Calu3 (cell line): ENCODE measurements at places on chromosomes 13 and 19.
A peak's percentile ranks its signal among the peaks of the same experiment; 100 is the strongest.

DNA sequence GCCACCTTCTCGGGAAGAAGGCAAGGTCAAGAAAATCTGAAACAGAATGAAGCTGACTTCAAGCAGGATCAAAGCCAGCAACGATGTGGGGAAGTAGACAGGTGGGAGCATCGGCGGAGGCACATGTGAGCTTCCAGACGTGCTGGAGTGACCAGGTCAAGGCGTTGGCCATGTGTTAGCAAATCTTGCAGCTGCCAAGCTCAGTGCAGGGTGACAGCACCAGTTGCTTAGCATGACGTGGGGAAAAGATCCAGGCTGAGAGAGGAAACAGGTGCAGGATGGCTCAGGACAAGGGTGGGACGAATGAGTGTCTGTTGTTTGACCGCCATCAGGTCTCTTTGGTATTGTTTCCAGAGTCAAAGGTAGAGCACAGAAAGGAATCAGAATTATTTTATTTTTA lies 92.3 kb downstream of the TNFSF13B start:
- no peak for DNase-seq

DNA sequence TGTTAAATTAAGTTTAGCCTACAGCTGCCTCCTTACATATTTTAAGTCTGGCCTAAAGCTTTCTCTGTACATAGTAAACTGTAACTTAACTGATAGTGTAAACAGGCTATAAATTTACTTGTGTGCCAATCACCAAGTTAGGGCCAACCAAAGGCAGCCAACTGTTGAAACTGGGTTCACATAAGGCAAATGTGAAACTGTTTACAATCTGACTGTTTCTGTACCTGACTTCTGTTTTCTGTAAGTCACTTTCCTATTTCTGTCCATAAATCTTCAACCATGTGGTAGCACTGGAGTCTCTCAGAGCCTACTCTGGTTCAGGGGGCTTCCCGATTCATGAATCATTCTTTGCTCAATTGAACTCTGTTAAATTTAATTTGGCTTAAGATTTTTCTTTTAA lies 103.1 kb downstream of the RAP2A start:
- no peaks in the 10 kb centered on the region for H3K4me1 ChIP-seq
- no peak overlapping the region for H3K27ac ChIP-seq
- H3K36me3 ChIP-seq = no peaks in the 10 kb centered on the region
- no peak for DNase-seq

- no peaks in the 10 kb centered on the region for H3K36me3 ChIP-seq
- H3K27me3 ChIP-seq = no peaks in the 10 kb centered on the region
- DNase-seq = no peak
- H3K4me1 ChIP-seq = no peaks in the 10 kb centered on the region
- no peak overlapping the region for H3K4me3 ChIP-seq
- H3K27ac ChIP-seq = no peak overlapping the region
Observed at GRCh38 chr13:71702253-71702652, 164.8 kb downstream of the DACH1 start.

- no peaks in the 10 kb centered on the region for H3K27me3 ChIP-seq
- no peak overlapping the region for H3K27ac ChIP-seq
- H3K4me1 ChIP-seq = peaks cover 27% of the 10 kb centered on the region
- peaks cover 13% of the 10 kb centered on the region for H3K36me3 ChIP-seq
- H3K4me3 ChIP-seq = no peak overlapping the region
Observed at GRCh38 chr19:37977992-37978391, 71.0 kb downstream of the SIPA1L3 start.

- H3K27me3 ChIP-seq = no peaks in the 10 kb centered on the region
- H3K4me3 ChIP-seq = no peak overlapping the region
- H3K27ac ChIP-seq = no peak overlapping the region
- DNase-seq = no peak
Observed at GRCh38 chr19:12574036-12574435, 22.8 kb upstream of the ZNF564 start.

- peak overlapping the region; percentile 78 for H3K27ac ChIP-seq
- no peak for DNase-seq
- peak overlapping the region; percentile 86 for H3K4me3 ChIP-seq
- no peaks in the 10 kb centered on the region for H3K27me3 ChIP-seq
- peaks cover 96% of the 10 kb centered on the region for H3K36me3 ChIP-seq
Observed at GRCh38 chr19:13838435-13839129, 38.4 kb upstream of the NANOS3 start.

DNA sequence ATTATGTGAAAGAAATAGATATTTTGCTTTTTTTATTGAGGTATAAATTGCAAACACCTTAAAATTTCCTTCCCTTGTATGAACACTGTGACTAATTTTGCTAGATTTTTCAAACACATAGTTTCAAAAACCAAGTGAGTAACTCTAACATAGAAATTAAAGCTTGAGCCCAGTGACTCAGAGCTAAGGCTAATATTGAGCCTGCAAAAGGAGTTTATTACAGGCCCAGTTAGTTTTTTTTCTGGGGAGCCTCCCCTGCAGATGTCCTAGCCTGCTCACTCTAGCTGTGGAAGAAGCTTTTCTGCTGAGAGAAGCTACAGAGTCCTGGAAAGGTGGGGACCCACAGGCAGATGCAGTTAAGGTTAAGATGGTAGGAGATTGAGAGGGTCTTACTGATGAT lies 3.4 kb downstream of the ZNF430 start:
- H3K27me3 ChIP-seq = no peaks in the 10 kb centered on the region
- peaks cover 24% of the 10 kb centered on the region for H3K36me3 ChIP-seq
- DNase-seq = no peak
- H3K4me3 ChIP-seq = no peak overlapping the region
- no peak overlapping the region for H3K27ac ChIP-seq
- H3K4me1 ChIP-seq = peaks cover 8% of the 10 kb centered on the region

DNA sequence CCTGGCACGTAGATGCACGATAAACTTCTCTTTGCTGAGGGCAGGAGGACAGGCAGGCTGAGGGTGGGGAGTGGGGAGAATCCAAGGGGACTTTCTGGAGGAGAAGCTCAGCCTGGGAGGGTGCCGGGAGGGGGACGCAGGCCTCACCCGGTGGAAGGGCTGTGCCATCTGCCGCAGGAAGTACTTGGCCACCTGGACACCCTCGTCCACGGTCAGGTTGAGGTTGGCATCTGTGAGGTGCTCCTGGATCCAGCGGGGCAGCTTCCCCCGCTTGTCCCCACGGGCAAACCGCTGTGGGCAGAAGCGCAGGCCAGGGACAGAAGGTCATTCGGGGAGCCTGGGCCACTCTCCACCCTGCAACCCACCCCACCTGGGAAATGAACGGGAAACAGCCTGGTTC lies 11.5 kb downstream of the KLC3 start:
- peaks cover 48% of the 10 kb centered on the region for H3K36me3 ChIP-seq
- no peak for DNase-seq
- H3K4me1 ChIP-seq = no peaks in the 10 kb centered on the region
- no peak overlapping the region for H3K27ac ChIP-seq
